ENCODE measurements at places on chromosomes 6 and 20. TPM values are rescaled to one million over a fixed set of nuclear protein-coding genes. Genes with fewer than 3 reads are reported as not detected.

GRCh38 chr6:144675231-144675861, 390.2 kb downstream of the UTRN start:
- no peak for DNase-seq
- no peak overlapping the region for H3K4me3 ChIP-seq
- peaks cover 4% of the 10 kb centered on the region for H3K36me3 ChIP-seq
- H3K27ac ChIP-seq, result no peak overlapping the region
- H3K4me1 ChIP-seq, result no peaks in the 10 kb centered on the region
- H3K27me3 ChIP-seq, result no peaks in the 10 kb centered on the region

FGD2 gene
- total RNA-seq, result 0.10 TPM

TREML2 gene
- total RNA-seq, result 0.10 TPM

- no peak for DNase-seq
- H3K27ac ChIP-seq, result peak overlapping the region; percentile 92
- H3K36me3 ChIP-seq, result no peaks in the 10 kb centered on the region
- peaks cover 2% of the 10 kb centered on the region for H3K27me3 ChIP-seq
These were observed 53.1 kb upstream of the EIF2S2 start for GRCh38 chr20:34165018-34165619.

GRCh38 chr6:68638230-68638900, 3.3 kb downstream of the ADGRB3 start:
- H3K36me3 ChIP-seq, result peaks cover 3% of the 10 kb centered on the region
- H3K27ac ChIP-seq, result no peak overlapping the region
- peaks cover 16% of the 10 kb centered on the region for H3K27me3 ChIP-seq
- H3K4me3 ChIP-seq, result no peak overlapping the region
- peak; percentile 25 for DNase-seq

FAM217A gene
- total RNA-seq, result not detected

DNA sequence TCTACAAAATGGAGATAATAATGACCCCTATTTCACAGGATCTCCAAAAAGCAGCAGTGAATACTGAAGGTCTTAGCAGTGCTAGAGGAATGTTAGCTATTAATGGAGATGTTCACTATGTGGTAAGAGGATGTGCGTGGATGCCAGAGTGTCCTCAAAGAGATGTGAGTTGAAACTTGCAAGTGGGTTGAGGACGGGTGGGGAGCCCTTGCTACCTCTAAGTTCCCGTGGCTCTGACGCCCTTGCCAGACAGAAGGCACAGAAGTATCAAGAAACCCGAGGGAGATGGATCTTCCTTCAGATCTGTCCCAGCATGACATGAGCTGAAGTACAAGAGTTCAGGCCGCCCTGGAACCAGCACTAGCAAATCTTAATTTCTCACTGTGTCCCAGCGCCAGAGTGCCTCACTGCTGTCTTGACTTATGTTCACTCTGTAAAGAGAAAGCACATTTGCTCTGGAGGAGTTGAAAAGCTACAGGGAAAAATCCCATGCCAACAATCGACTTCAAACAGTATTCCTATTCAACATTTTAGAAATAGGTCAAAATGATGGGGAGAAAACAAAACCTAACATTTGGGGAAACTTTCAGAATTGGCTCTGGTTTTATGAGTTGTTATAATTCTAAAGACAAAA, 59.5 kb downstream of the FYN start:
- H3K4me3 ChIP-seq, result no peak overlapping the region
- H3K27ac ChIP-seq, result no peak overlapping the region
- H3K36me3 ChIP-seq, result peaks cover 35% of the 10 kb centered on the region

DNA sequence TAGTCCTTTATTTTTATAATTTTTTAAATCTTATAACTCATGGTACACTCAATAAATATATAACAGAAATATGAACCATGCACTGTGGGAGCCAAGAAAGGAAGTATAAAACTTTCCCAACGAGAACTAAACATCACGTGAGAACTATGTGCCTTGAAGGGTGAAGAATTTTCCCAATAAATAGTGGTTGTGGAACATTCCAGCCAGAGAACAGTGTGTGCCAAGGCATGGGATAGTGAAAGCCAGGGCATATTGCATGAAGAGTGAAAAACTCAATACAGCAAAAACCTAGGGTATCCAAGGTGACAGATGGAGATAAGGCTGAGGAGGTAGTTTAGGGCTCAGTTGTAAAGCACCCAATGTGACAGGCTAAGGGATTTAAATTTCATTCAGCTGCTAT, 86.1 kb downstream of the SIM1 start:
- H3K4me3 ChIP-seq, result no peak overlapping the region
- peaks cover 5% of the 10 kb centered on the region for H3K4me1 ChIP-seq
- no peaks in the 10 kb centered on the region for H3K36me3 ChIP-seq
- no peak for DNase-seq
- no peaks in the 10 kb centered on the region for H3K27me3 ChIP-seq
- H3K27ac ChIP-seq, result no peak overlapping the region

DNA sequence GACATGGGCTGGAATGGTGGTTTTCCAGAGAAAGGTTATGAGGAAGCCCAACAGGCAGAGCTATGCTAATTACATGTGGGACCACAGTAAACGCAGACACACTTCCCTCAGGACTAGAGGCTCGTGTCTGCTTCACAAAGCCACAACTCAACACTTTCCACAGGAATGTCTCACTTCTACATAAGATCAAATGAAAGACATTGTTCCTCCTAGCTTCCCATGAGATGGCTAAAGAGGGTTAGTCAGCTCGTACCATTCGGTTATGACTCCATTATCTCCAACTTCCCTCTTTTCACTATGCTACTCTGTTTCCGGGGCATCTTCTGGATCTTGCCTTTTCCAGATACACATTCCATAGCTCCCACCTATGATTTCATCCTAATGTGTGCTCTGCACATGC, 29.1 kb upstream of the ZC3H12D start:
- no peak overlapping the region for H3K4me3 ChIP-seq
- no peaks in the 10 kb centered on the region for H3K27me3 ChIP-seq
- H3K27ac ChIP-seq, result peak overlapping the region; percentile 11
- H3K36me3 ChIP-seq, result peaks cover 7% of the 10 kb centered on the region

- H3K27ac ChIP-seq, result no peak overlapping the region
- H3K4me3 ChIP-seq, result no peak overlapping the region
- DNase-seq, result no peak
- H3K36me3 ChIP-seq, result no peaks in the 10 kb centered on the region
- H3K4me1 ChIP-seq, result no peaks in the 10 kb centered on the region
These were observed 59.9 kb downstream of the ANKEF1 start for GRCh38 chr20:10094566-10095173.

CPNE5 gene
- total RNA-seq, result 24.9 TPM

DNA sequence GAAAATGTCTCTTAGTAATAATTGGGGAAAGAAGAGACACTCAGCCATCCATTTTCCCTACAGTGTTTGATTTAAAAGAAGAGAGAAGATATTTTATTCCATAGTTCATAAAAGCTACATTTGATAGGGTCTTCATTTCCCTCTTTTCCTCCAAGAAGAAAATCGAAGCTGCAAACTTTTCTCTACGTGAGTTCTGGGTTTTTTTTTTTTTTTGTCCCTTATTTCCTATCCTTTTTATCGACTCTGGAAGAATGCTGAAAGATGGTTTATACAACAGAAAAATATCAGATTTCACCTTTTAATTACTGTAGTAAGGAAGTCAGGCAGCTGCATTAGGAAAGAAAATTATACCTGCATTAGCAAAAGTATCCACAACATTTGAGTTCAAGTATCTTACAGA, at the start of gene OR2J1:
Gene OR2J1, plus strand, starts transcription at position 301 of the 400 bp plus-strand sequence. CDS start 1,453 bp downstream, outside the sequence.
- no peak for DNase-seq
- H3K4me3 ChIP-seq, result no peak within 1 kb of the TSS
- H3K27me3 ChIP-seq, result no peaks in the 10 kb centered on the region
- no peak within 1 kb of the TSS for H3K27ac ChIP-seq

GRCh38 chr6:42359021-42359420, 92.7 kb downstream of the TRERF1 start:
- peaks cover 6% of the 10 kb centered on the region for H3K27me3 ChIP-seq
- H3K4me3 ChIP-seq, result no peak overlapping the region
- H3K36me3 ChIP-seq, result peaks cover 8% of the 10 kb centered on the region
- DNase-seq, result no peak

DNA sequence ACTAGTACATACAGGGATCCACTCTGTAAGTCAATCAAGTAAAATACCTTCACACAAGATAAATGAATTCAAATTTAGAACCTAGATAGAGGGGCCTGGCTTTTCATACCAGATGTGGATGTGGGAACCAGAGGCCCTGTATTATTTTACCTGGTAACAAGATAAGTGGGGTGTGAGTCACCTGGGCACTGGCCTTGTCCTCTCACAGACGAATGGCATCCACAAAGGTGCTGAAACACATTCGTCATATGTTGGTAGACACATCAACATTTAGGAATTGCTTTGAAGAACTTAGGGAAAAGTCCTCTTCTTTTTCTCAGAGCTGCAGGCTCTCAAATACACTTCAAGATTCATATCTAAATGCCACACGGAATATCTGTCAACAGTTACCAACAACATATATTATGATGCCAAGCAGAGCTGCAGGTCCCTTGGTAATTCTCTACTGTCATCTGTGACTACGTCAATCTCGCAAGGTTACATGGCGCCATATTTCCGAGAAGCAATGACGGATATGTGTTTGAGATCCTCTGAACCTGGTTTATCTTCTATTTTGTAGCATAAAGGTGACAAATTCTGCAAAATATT, 618.6 kb downstream of the EPM2A start:
- no peak for DNase-seq
- no peak overlapping the region for H3K27ac ChIP-seq
- H3K4me1 ChIP-seq, result peaks cover 8% of the 10 kb centered on the region
- no peak overlapping the region for H3K4me3 ChIP-seq
- H3K27me3 ChIP-seq, result no peaks in the 10 kb centered on the region
- no peaks in the 10 kb centered on the region for H3K36me3 ChIP-seq

DNA sequence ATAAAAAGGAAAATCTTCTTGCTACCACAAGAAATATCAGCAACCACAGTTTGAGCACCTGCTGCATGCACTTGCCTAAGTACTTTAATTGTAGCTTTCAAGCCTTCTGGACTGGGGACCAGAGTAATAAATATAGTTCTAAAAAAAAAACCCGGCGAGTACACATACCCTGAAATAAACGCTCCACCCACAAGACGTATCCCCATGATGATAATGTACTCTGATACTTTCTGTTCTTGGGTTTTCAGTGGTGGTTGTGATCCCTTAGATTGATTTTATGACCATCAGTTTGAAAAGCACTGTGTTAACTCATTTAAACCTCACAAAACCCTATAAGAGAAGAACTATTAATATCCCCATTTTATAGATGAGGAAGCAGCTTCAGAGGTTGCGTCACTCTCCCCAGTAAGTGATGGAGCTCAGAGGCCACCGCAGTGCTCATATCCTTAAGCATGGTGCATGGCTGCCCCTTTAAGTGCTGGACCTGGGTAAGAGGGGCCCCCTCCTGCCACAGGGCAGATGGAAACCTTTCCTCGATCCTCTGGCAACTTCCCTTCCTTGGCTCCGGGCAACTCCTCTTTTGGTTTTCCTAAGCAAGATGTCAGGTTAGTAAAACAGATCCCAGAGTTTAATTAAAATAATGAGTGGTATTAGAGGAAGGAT, 67.3 kb downstream of the KCNB1 start:
- H3K27me3 ChIP-seq, result peaks cover 3% of the 10 kb centered on the region
- peaks cover 7% of the 10 kb centered on the region for H3K4me1 ChIP-seq
- H3K36me3 ChIP-seq, result no peaks in the 10 kb centered on the region
- H3K4me3 ChIP-seq, result no peak overlapping the region
- DNase-seq, result no peak

TBCC gene
- 23.4 TPM for total RNA-seq

DNA sequence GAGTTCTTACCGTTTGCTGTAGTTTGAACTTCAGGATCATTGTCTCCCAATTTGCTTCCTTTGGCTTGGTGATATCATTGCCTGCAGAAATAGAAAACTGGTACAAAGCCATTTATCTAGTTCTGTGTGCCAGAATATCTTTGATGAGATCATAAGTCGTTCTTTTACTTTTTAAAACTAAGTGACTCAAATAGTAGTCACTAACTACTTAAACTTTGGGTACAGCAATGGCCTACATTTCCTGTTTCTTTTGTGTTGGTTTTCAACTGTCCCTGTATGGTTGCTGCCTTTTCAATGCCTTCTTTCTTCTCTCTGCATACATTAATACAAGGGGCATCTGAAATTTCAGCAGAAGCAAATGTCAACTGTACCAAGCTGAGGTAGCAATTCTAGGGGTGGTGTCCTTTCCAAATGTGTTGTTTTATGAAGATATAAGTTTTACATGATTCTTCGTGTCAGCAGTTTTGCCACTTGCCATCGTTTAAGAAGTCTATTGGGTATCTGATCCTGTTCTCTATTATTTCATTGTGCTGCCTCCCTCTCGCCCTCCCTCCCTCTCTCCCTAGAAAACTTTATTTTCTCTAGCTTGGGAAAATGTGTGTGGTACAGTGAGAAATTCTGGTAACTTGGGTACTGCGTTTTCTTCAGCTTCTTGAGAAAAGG, 238.5 kb downstream of the FARS2 start:
- H3K27me3 ChIP-seq, result no peaks in the 10 kb centered on the region
- no peak for DNase-seq
- peaks cover 5% of the 10 kb centered on the region for H3K4me1 ChIP-seq
- H3K27ac ChIP-seq, result no peak overlapping the region
- no peak overlapping the region for H3K4me3 ChIP-seq
- no peaks in the 10 kb centered on the region for H3K36me3 ChIP-seq

TCP11 gene
- 0.18 TPM for total RNA-seq

DNA sequence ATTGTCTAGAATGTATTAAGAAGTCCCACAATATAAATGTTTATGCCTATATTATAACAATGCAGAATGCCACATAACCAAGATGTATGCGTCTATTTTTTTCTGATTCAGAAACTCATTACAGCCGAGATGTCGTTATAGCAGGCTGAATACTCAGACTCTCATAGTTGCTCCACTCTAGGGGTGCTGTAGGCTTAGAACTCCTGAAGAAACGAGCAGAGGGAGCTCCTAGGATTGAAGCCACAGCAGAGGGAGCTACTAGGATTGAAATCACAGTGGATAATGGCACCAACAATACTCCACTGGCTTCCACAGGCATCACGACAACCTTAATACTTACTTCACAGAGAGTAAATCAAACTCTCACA, 208.9 kb downstream of the KIF16B start:
- peaks cover 13% of the 10 kb centered on the region for H3K4me1 ChIP-seq
- no peak overlapping the region for H3K4me3 ChIP-seq
- peaks cover 23% of the 10 kb centered on the region for H3K36me3 ChIP-seq
- DNase-seq, result no peak
- no peak overlapping the region for H3K27ac ChIP-seq
- H3K27me3 ChIP-seq, result peaks cover 4% of the 10 kb centered on the region

Data from endothelial cell (in vitro differentiated cells).